ENCODE measurements at places on chromosomes 7 and 10.

DNA sequence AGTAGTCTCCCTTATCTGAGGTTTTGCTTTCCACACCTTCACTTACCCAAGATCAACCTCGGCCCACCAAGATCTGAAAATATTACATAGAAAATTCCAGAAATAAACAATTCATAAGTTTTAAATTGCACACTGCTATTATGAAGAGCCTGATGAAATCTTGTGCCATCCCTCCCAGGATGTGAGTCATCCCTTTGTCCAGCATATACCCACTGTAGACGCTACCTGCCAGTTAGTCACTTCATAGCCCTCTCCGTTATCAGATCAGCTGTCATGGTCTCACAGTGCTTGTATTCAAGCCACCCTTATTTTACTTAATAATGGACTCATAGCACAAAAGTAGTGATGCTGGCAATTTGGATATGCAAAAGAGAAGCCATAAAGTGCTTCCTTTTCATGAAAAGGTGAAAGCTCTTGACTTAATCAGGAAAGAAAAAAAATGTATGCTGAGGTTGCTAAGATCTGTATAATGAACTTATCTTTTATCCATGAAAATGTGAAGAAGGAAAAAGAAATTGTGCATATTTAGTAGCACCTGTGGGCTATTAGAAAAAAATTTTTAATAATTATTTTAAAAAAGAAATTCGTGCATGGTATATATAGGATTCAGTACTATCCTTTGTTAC lies 9.8 kb upstream of the MRPS16 start:
- DNase-seq, result no peak

DNA sequence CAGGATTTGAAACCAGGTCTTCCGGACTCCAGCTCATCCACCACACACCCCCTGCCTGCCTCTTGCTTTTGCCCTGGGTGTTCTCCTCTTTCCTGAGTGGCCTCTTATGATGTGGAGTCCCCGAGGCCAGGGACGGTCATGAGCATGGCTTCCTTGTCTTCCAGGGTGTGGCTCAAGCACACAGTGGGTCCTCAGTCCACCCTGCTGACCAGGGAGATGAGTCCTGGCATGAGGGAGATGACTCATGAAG lies 32.8 kb downstream of the DNAJB12 start:
- no peak for DNase-seq

DNA sequence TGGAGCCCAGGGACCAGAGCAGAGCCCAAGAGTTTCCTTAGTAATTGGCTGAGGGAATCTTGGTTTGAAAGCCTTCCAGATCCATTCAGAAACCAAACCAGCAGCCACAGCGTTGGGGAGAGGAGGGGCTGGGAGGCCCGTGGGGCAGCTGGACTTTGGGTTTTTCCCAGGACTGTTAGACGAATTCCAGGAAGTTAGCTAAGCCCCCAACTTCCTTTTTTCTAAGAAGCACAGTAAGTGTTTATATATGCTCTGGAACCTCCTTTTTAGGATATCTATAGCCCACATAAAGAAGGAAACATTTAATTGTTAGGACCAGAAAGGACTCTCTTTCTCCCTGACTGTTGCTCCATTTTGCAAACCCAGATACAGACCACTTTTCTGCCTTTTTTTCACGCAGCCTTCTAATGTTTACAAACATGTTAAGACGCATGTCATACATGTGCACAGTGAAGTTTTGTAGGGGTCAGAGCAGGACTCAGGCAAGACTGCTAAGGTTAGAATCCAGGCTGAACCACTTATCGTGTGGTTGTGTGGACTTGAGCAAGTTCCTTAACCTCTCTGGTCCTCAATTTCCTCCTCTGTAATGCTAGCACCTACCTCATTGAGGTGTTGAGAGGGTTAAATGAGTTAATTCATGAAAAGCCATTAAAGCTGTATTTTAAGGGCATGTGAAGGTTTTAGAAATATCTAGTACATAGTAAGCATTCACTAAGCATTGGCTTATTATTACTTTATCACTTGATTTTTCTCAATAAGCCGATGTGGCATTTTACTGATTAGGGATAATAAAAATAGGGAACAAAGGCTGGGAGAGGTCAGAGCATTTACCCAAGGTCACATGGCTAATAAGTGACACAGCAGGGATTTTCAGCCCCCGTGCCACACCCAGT lies 42.4 kb downstream of the TBATA start:
- DNase-seq, result no peak

DNA sequence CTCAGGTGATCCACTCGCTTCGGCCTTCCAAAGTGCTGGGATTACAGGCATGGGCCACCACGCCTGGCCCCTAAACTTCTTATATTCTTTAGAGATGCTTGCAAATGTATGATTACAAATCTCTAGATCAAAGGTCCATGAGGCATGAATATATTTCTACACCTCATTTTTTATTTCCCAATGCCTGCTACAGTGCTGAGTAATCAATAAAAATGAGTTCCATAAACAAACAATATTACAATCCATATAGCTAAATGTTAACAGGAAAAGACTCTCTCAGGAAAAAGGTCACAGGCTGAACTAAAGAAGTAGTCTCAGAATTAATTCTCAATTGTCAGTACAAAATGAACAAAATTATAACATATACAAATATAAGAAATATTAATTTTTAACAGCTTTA lies 90.8 kb downstream of the LMBR1 start:
- no peak for DNase-seq

- DNase-seq, result no peak
Observed at GRCh38 chr10:71821909-71822763, 28.9 kb downstream of the PSAP start.

DNA sequence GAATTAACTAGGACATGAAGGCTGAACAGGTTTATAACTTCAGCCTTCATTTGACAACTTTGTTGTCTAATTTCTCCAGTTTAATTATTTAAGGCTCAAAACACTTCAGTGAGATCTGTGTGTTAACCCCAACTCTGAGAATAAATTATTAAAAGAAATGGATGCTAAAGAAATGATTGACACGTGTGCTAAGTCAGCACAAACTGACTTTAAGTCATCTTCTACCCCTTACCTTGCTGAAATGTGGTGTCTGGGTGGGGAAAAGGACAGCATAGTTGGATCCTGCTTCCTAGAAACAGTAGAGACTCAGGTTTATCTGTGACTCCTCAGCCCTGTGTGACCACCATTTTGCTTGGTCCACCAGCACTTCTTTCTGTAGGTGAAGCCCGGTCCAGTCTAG lies 324.8 kb upstream of the NPSR1 start:
- DNase-seq, result no peak

- no peak for DNase-seq
Observed at GRCh38 chr7:44347546-44348114, 22.2 kb upstream of the CAMK2B start.

GRCh38 chr10:63628526-63629362 lies 107.5 kb downstream of the REEP3 start:
- no peak for DNase-seq

DNA sequence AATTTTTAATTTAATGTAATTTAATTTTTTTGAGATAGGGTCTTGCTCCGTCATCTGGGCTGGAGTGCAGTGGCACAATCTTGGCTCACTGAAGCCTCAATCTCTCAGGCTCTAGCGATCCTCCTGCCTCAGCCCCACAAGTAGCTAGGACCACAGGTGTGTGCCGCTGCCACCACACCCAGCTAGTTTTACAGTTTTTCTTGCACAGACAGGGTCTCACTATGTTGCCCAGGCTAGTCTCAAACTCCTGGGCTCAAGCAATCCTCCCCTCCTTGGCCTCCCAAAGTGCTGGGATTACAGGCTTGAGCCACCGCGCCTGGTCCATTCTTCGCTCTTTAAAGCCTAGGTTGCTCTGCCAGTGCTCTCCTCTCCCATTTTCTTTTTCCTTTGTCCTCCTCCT lies 12.9 kb downstream of the CALML3 start:
- no peak for DNase-seq

DNA sequence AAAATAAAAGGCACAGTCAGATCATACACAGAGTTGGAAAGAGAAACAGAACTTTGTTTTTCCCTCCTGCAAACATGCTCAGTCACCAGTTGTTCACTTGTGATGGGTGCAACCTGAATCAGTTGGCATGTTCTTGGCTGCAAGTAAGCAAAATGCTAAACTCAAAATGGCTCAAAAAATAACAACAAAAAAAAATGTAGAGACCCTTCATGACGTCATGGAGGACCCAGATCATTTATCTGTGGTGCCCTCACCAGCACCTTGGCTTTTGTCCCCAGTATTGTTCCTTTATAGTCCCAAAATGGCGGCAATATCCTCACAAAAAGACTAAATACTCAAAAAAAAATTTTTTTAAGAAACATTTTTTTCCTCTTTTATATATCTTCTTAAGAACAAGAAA lies 112.4 kb downstream of the CABCOCO1 start:
- DNase-seq, result no peak

Measured in activated T-cell treated with anti-CD3 and anti-CD28 coated beads for 1 hour (primary cell).